ENCODE measurements at places on chromosomes 3 and 15.

GRCh38 chr3:55719508-55719907, 232.4 kb upstream of the WNT5A start:
- no peak for DNase-seq

- DNase-seq, result no peak
These were observed 193.1 kb downstream of the SHQ1 start for GRCh38 chr3:72655131-72655551.

GRCh38 chr15:52466134-52466701, 62.5 kb downstream of the MYO5A start:
- DNase-seq, result no peak

DNA sequence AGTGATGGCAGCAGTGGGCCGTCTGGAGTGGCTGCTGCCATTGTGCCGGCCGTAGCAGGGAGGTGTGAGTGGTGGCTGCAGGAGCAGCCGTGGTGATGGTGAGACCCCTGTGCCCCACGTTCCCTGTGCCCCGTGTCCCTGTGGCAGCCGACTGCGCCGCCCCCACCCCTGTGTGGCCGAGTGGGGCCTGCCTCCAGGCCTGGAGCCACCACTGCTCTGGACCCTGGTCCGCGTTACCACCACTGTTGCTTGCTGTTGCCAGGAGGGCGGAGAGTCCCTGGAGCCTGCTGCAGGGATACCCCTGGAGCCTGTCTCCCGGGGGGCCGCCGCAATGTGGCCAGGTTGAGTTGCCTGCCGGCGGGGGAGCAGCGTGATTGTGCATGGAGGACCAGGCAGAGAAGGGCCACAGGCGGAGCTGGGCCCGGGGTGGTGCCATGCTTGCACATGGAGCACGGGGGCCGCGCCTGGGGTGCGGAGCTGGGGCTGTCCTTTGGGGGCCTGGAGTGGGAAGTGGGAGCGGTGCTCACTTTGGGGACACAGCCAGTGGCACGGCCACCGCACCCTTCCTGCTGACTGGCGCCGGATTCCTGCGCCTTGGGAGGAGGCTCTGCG, 50.1 kb downstream of the SLC6A20 start:
- no peak for DNase-seq

DNA sequence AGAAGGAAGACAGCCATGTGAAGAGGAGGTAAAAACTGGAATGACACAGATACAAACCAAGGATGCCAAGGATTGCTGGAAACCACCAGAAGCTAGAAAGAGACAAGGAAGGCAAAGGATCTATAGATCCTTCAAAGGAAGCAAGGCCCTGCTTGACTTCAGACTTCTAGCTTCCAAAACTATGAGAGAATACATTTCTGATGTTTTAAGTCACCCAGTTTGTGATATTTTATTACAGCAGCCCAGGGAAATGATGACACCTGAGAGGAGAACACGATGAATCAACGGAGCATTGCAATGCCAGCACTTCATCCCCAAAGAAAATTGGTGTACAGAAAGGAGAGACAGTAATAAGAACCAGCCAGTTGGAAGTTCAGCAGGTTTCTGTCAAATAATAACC, 116.3 kb downstream of the MAGI1 start:
- DNase-seq, result no peak

DNA sequence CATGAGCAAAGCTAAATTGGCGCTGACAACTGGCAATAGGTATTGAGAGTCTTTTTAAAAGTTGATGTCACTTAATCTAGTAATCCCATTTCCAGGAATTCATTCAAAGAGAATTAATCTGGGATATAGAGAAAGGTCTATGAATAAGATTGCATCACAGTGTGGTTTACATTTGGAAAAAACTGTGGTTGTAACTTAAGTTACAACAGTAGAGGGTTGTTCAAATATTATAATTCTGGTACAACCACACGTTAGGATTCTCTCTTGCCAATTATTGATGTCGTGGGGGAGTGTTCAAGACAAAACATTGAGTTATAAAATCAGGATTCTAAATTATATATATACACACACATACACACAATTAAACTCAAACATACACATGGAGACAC, 79.8 kb downstream of the LIPC start:
- peak; percentile 14 for DNase-seq

DNA sequence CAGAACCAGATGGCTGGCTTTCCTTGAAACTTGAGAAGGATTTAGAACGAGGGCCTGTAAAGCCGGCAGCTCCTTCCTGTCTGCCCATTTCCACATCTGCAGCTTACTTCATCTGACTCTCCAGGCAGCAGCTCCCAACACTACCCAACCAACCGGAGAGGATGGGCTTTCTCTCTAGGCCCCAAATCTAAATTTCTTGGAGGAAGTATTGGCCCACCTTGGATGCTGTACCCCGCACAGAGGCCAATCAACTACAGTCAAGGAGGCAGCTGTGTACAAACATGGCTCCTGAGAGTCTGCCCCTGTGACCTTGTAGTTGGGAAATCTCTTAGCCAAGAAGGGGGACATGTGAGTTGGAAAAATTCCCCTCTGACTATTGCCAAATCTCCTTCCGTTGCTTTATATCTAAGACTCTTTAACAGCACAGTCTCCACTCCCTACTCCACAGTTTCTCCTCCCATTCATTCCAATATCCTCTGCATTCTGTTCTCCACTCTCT, 8.0 kb upstream of the ACAP2 start:
- peak; percentile 97 for DNase-seq

GRCh38 chr3:10334042-10334441, 13.1 kb upstream of the SEC13 start:
- DNase-seq, result no peak

- DNase-seq, result no peak
These were observed 35.0 kb downstream of the ALCAM start for GRCh38 chr3:105401691-105402149.

DNA sequence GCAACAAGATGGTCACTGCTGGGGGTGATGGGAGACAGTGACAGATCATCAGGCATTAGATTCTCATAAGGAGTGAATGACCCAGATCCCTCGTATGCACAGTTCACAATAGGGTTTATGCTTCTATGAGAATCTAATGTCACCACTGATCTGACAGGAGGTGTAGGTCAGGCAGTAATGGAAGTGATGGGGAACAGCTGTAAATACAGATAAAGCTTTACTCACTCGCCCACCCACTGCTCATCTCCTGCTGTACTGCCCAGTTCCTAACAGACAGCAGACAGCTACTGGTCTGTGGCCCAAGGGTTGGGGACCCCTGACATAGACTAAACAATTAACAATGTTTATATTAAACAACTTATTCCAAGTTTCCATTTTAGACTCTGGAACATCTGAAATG, 25.4 kb downstream of the IFT80 start:
- DNase-seq, result no peak

DNA sequence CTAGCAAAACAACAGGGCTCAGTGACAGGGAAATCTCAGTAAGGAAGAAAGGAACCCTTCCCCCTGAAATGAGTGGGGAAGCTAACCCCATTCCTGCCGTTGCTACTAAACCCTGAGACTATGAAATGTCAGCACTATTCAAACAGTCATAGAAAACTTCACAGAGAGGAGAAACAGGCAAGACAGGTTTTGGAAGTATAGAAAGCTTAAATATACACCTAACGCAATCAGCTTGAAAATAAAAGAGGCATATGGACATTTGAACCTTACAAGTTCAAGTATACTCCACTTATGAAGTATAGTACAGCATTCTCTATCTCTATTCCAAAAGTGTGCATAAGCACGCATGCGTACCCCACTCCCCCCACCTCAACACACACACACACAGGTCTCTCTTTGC, 17.6 kb upstream of the FRMD4B start:
- no peak for DNase-seq

- no peak for DNase-seq
These were observed 34.5 kb downstream of the FEM1B start for GRCh38 chr15:68311859-68312557.

- DNase-seq, result no peak
These were observed 279.7 kb upstream of the GOLGA6L4 start for GRCh38 chr15:83955806-83956265.
